ENCODE measurements at places on chromosomes 7 and 10. TPM values are rescaled to one million over a fixed set of nuclear protein-coding genes. Genes with fewer than 3 reads are reported as not detected.

GRCh38 chr10:112269266-112269665, 13.9 kb upstream of the TECTB start:
- no peak for DNase-seq

DNA sequence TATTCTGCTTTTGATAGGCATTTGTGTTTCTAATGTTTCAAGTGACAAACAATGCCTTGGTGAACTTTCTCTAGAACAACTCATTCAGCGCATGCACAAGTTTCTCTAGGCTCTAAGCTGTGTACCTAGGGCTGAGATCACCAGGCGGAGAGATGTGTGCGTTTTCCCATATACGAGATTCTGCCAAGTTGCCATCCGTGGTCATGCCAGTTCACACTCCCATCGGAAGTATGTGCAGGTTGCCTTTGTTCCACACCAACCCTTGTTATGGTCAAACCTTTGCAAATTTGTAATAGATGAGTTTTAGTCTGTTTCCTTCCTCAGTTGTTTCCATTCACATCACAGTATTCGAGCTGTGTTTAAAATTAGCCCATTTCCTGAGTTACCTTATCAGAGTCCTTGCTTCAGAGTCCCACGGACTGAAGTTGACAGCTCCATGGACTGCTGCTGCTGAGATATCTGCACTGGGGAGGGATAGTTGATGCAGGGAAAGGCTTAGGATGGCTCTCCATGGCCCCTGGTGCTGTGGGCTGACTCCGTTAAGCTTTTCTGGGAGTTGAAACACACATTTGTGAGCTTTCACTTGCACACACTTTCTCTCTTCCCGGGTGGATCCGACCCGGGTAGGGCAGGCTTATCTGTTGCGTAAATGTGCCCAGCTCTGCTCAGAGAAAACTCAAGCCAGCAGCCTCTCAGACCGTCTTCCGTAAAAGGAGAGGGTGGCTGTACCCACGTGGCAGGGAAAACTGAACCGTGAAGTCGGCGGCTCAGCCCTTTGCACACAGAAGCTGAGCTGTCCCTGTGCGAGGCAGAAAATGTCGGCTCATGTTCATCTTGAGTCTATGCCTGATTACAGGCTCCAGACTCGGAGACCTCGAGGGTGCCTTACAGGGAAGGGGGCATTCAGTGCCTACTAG, 49.4 kb downstream of the HK1 start:
- DNase-seq: peak; percentile 93

- DNase-seq: no peak
Observed at GRCh38 chr7:85916016-85916415, 727.7 kb upstream of the GRM3 start.

The DDC gene
- total RNA-seq: 0.36 TPM

GRCh38 chr10:85204814-85205213, 876.4 kb downstream of the CCSER2 start:
- DNase-seq: no peak

The ACSM6 gene
- not detected for total RNA-seq

GRCh38 chr10:33368086-33368485, 33.6 kb upstream of the NRP1 start:
- no peak for DNase-seq

DNA sequence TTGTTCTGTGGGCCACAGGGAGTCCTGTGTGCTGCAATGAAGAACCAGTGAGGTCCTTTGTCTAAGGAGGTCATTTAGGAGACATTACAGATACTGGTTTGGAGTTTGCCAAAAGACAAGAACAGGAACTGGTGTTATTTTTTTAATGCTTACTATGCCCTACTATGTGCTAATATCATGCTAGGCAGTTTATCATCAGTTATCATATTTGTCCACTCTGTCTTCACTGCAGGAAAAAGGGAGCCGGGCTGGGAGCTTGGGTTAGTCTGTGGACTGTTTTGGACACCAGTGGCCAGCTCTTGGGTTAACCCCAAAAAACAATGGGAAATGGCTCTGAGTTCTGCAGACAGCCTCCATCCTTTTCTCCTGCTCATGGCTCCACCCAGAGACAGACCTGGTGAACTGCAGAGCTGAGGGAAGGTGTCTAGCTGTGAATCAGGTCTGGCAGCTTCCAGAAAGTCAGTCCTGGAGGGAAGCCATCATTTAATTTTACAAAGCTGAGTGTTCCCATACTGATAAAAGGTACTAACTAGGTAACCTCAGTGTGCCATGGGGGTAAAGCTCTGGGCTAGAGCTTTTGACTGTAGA, 101.2 kb upstream of the ZNF746 start:
- DNase-seq: no peak

DNA sequence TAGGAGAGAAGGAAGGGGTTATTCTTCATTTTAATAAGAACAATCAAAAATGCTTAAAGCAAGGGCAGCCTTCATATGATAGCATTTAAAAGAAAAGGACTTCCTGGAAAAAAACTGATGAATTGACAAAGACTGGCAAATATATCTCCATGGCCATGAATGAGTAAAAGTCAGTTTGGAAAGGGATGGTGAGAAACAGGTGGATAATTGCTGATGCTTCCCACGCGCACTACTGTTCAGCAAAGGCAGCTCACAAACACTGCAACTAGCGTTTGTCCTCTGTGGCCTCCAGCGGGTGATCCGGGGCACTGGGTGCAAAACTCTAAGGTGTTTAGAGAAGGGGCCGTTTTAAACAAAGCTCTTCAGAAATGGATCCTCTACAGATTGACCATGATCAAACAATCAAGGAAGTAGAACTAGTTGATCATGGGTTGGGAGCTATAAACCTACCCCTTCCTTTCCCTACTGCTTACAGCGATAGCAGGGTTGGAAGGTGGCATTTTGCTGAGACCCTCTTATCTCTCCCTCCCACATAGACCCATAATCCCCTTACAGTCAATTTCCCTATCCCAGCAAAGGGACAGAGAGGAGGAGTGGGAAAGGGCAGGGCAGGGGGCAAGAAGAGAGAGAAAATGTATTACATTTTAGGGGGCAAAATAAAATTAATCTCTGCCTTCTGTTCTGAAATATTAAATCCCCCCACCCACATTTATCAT, 53.8 kb downstream of the SMURF1 start:
- no peak for DNase-seq

DNA sequence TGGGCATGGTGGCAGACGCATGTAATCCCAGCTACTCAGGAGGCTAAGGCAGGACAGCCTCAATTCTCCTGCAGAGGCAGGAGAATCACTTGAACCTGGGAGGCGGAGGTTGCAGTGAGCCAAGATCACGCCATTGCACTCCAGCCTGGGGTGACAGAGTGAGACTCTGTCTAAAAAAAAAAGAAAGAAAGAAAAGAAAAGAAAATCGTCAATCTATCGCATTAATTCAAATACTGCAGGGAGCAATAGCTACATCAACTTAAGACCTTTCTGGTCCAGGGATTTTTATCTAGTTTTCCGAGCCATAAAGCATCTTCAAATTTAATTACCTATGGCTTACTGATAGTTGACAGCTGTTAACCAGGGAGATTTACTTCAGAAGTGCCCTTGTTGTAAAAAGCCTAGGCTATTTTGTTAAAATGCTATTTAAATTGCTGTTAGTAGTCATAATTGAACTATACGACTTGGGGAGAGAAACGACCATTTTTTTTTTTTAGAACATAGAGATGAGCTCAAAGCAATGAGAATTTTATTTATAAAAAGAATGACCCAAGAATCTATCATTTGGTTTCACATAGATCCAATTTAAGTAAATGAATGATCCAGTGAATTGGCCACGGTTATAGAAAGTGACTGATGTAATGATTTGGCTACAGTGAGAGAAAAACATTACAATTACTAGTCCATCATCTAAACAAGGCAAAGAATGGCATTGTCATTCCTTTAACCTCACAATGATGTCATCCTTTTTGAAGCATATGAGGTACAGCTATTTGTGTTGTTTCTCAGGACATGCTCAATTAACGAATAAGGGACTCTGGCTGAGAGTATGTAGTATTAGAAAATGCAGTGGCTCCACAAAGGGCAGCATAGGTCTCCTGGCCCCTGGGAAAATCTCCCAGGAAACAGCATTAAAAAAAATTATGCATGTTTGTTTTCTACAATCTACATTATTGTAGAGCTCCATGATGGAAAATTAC, 85.3 kb downstream of the SEMA3C start:
- DNase-seq: no peak

The LIPA gene
- total RNA-seq: 27.4 TPM

Measured in sigmoid colon (tissue), 7 donors.